ENCODE measurements at places on chromosomes 5 and 9.

GRCh38 chr9:82128011-82128696, 139.6 kb downstream of the SPATA31D1 start:
- no peak for DNase-seq

- no peak for DNase-seq
Observed at GRCh38 chr9:110536822-110537221, 42.7 kb downstream of the SVEP1 start.

- DNase-seq, result no peak
Observed at GRCh38 chr5:23627976-23628375, 120.6 kb downstream of the PRDM9 start.

DNA sequence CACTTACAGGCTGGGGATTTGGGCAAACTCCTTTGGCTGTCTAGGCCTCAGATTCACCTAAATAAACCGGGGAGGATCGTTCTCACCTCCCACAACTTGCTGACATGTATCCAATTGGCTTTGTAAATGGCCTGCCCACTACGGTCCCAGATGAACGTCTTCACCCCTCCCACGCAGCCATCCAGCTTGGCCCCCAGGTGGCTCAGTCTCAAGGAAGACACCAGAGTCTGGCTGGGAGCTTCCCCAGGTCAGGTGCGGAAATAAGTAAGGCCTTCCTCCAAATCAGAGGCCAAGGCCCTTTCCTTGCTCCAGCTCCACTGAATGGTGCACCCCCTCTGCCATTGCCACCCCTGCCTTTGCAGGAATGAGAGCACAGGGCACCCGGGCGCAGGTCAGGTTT, 11.4 kb downstream of the CIZ1 start:
- no peak for DNase-seq

- peak; percentile 2 for DNase-seq
Observed at GRCh38 chr5:58794875-58795274, 212.0 kb downstream of the RAB3C start.

DNA sequence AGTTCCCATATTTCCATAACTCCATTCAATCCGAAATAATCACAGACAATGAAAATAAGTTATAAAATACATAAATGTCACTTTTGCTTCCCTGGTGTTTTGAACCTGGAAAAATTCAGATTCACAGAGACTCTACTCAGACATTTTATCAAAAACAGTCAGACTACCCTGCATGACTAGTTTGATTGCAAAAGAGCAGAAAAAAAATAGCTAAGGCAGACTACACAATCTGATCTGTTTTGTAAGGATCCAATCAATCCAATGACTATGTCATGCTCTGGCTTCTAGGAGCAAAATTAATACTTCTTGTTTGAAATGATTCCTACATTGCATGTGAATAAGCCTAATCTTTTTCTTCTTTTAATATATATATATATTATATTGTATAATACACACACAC, 1262.6 kb downstream of the EFNA5 start:
- no peak for DNase-seq

DNA sequence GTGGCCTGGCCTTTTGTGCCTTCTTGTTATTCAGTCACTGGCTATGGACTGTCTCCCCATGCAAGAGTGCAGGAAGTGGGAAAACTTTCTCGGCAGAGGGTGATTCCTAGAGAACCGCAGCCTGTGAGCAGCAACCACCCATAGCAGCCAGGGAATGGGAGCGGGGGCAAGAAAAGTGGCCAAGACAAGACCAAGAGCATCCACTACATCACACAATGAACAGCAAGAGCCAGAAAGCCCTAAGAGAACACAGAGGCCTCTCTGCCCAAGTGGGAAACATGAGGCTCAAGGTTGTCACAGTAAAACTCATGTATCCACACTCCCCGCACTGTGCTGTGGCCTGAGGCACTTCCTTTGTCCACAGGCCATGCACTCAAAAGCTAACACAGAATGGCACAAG, 129.1 kb upstream of the FSTL4 start:
- DNase-seq, result no peak

DNA sequence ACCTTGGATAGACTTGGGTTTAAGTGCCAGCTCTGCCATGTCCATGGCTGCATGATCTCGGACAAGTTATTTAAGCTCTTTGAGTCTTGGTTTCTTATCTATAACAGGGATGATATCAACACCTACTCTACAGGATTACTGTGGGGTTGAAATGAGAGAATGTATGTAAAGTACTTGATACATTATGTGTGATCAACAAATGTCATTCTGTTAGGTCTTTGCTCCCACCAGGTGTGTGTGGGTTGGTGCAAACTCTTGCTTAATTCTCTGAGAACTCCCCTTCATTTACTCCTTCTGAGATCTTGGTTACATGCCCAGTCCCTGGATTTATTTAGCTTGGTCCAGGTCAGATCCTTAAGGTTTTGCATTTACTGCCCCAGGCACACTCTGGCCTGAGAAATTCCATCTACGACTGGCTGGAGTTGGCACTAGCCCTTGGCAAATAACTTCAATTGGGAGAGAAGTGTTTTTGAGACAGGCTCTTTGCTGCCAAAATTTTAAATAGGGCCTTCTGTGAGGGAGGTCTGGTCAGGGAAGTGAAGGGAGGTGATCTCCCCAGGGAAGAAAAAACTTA, 63.5 kb upstream of the KLF9 start:
- no peak for DNase-seq

DNA sequence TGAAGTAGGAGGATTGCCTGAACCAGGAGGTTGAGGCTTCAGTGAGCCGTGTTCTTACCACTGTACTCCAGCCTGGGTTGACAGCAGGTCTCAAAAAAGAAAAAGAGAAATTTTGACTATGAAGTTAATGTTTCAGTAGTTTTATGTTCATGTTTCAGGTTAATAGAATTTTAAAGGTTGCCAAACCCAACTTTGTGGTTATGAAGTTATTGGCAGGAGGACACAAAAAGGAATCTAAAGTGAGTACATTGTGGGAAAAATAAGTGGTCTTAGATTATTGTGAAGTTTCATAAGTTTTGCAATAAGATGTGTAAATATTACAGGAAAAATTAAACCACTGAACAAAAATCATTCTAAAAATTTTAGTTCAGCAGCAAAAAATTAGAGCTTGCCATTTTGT, 78.6 kb downstream of the GOLM1 start:
- DNase-seq, result no peak

GRCh38 chr9:78438211-78438610, 141.3 kb downstream of the PSAT1 start:
- no peak for DNase-seq

- DNase-seq, result no peak
Observed at GRCh38 chr5:139768807-139769465, 26.7 kb upstream of the PSD2 start.

- DNase-seq, result no peak
Observed at GRCh38 chr5:83219495-83219894, 142.1 kb downstream of the XRCC4 start.

DNA sequence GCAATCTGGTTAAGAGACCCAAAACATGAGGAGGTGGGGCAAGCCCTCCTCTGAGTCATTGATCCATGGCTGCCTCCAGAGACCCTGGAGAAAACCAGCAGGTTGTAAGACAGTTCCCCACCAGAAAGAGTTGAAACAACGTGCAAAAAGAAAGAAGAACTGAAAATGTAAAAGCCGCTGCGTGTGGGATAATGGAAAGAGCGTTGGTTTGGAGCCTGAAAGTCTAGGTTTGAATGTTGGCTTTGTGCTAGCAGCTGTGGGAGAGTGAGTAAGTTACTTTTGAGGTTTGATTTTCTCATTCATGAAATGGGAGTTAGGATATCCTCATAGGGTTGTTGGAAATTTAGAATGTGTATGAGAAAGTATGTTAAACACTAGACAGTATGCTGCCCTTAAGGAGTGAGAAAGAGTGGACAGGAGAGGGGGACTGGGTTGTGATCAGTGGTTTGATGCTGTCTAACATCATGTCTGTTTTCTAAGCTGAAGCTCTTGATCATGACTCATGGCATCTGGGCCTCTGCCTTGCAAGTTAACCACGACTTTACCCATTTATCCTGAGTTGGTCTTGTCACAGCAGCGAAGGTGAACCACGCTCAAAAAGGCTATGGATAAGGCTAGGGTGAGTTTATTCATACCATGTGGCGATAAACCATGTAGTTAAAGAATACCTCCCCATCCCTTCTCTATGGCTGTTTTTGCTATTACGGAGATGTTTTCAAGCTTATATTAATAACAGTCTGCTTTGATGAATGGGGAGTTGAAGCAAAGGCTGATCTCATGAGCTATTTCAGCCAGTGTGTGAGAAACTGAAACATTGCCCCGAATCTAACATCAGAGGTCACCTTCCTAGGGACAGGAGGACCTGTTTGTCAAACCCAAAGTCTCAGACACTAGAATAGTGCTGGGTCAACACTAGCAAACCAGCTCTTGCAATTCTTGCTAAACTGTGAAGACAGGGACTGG, 41.3 kb downstream of the ZNF366 start:
- DNase-seq, result no peak

DNA sequence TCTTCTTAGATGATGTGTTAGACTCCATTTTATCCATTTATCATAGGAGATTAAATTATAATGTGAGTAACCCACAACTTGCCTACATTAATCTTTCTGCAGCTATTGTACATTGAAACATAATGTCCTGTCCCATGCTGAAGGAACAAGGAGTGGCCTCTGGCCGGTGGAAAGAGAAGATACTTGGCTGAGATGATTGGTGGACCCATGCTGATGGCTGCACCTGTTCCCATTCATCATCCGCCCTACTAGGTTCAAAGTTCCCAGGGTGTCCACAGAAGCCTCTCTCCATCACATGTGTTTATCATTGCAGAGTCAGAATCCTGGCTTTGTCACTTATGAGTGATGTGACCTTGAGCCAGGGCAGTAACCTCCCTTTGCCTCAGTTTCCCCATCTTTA, 24.7 kb downstream of the FBXL7 start:
- no peak for DNase-seq

- no peak for DNase-seq
Observed at GRCh38 chr5:11319836-11320580, 559.0 kb upstream of the DAP start.

- DNase-seq, result no peak
Observed at GRCh38 chr5:154220625-154221024, 30.1 kb downstream of the GALNT10 start.

DNA sequence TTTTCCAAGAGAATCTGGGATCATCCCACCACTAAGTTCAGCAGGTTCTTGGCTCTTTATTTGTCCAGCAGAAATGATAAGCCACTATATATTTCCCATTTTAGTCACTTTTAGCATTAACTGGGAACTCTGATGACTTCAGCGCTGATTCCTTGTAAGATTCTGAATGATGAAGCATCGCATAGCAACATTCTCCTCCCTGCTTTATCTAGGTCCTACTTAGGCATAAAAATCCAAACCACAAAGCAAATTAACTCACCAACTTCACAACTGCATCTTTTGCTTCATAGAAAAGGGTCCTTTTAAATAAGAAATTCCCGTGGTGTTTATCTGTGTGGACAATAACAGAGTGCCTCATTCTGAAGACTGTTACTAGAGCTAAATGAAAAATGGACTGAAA, 203.9 kb downstream of the SAXO1 start:
- no peak for DNase-seq

DNA sequence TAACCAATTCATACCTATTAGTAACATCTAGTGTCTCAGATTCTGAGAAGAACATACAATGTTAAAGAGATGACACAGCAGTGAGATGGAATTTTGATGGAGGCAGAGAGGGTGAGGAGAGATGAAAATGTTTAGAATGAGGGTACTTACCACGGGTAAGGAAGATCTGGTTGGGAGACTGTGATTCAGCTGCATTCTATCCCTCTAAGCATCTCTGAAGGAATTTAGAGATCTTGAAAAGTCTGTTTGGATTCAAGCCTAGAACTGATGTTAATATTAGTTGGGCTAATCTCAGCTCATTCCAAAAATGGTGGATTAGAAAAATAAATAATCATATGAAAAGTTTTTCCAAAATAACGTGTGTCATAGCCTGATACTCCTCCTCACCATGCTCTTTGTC, 191.5 kb upstream of the CLINT1 start:
- no peak for DNase-seq

- DNase-seq, result no peak
Observed at GRCh38 chr9:103803245-103803644, 290.9 kb upstream of the SMC2 start.

DNA sequence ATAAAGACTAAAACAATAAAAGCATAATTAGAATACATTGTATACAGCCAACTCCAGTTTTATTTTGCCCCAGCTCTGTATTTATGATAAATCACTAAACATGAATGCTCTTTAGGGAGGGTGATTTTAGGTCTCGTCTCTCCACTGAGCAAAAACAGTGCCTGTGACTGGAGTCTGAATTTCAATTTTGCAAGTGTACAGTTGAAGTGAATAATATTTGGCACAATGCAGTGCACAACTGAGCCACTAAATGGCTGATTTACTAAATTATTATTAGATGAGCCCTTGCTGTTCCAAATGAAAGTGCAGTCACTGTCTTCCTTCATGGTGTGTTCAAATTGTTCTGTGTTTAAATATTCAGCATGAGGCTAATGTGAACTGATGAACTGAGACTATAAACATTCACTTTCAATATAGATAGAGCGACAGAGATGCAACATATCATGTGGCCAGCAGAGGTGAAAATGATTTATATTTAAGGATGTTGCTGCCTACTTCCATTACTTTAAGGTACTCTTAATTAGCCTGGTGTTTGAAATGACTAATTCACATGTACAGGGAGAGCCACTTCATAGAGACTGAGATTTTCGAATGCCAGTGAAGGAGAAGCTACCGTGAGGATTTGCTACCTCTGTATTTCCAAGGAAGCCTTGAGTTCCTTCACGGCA, 375.1 kb downstream of the EBF1 start:
- no peak for DNase-seq

DNA sequence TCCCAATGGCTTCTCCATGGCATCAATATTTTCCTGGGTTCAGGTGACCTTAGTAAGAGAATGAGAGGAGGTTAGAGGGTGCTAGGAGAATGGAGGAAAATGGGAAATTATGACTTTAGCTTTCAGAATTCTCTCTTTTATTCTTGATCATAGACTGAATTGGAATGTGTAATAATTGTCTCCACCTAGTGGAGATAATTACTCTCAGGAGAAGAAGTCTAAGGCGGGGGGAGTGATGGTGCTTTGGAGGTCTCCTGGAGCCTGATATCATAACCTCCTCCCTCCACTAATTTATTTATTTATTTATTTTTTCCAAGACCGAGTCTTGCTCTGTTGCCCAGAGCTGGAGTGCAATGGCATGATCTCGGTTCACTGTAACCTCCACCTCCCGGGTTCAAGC, 221.3 kb downstream of the GRIA1 start:
- DNase-seq, result no peak

- no peak for DNase-seq
Observed at GRCh38 chr9:109323771-109324170, 2.9 kb upstream of the EPB41L4B start.

Measured in stimulated activated CD4-positive, alpha-beta T cell treated with anti-CD3 and anti-CD28 coated beads, Interleukin-12 subunit alpha, Interleukin-12 subunit beta, amount 100 ng/mL, for 4 hours (primary cell).